Mammary microvascular endothelial cell (primary cell): ENCODE measurements at places on chromosomes 5 and 9. TPM values are rescaled to one million over a fixed set of nuclear protein-coding genes. Genes with fewer than 3 reads are reported as not detected.

SOHLH1 gene
- 0.34 TPM in 1 of 2 replicates, not detected in the other for total RNA-seq

MYMK gene
- total RNA-seq: not detected in 2 replicates

PPIP5K2 gene
- 30.8 and 35.2 TPM in 2 replicates for total RNA-seq

SLC36A3 gene
- total RNA-seq: not detected in 2 replicates

C5orf47 gene
- total RNA-seq: not detected in 2 replicates
